ENCODE measurements at places on chromosomes 6 and 20. TPM values are rescaled to one million over a fixed set of nuclear protein-coding genes. Genes with fewer than 3 reads are reported as not detected.
A peak's percentile ranks its signal among the peaks of the same experiment; 100 is the strongest.

Gene CRISP3
- total RNA-seq, result not detected

- no peaks in the 10 kb centered on the region for H3K27me3 ChIP-seq
- H3K4me3 ChIP-seq, result no peak overlapping the region
- H3K4me1 ChIP-seq, result peaks cover 7% of the 10 kb centered on the region
- no peak overlapping the region for H3K27ac ChIP-seq
Observed at GRCh38 chr6:159098636-159099106, 53.9 kb upstream of the TAGAP start.

- H3K4me3 ChIP-seq, result no peak overlapping the region
- H3K27ac ChIP-seq, result no peak overlapping the region
- H3K4me1 ChIP-seq, result peaks cover 21% of the 10 kb centered on the region
- no peak for DNase-seq
Observed at GRCh38 chr6:43267619-43268354, 24.5 kb downstream of the TTBK1 start.

DNA sequence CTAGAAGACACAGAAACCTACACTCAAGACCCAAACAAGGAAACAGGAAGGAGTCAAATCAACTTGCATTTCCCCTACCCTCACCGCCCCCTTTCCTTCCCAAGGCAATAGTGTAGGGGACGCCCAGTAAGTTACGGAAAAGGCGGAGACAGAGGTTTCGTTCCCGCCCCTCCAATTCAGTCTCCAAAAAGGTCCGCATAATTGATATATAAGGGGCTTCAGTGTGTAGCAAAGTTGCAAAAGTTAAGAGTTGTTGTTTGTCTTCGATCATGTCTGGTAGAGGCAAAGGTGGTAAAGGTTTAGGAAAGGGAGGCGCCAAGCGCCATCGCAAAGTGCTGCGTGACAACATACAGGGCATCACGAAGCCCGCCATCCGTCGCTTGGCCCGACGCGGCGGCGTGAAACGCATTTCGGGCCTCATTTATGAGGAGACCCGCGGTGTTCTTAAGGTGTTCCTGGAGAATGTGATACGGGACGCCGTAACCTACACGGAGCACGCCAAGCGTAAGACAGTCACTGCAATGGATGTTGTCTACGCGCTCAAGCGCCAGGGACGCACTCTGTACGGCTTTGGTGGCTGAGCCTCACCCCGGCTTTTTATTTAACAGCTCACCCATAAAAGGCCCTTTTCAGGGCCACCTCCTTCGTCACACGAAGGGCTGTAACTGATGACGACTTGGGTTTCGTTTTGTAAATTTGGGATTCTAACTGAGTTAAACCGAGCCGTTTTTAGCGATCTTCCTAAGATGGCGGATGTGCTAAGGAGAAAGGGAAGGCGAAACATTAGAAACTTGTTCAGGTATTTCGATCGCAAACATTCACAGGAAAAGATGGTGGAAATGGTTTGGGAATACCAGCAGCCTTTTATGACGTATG, 124.6 kb upstream of the BTN3A2 start:
- H3K27ac ChIP-seq, result peak overlapping the region; percentile 96
- peak; percentile 78 for DNase-seq
- H3K4me3 ChIP-seq, result peak overlapping the region; percentile 96
- no peaks in the 10 kb centered on the region for H3K36me3 ChIP-seq

DNA sequence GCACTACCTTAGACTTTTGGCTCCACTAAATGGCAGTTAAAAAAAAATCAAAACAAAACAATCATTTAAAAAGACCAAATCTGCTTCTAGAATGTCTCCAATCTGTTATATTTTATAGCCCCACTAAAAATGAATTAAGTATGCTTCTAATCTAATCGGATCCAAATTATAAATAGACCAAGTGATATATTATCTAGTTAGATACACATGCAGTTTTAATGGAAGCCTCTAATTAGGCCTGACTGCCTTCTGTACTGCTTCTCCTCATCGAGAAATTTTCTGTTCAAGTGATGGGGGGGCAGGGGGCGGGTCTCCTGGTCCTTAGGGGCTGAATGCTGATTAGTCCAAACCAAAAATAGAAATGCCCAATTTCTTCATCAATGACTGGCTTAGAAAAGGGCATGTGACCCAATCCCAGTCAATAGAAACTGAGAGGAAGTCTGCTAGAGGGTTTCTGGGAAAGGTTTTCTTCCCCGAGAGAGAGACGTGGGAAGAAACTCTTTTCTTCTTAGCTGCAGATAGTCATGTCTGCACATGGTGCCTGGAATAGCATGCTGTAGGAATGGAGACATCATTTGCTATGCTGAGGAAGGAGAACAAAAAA, 6.9 kb downstream of the SESN1 start:
- 0 out of 2 replicates have a peak, but pooled peaks cover 2% of the 10 kb centered on the region for H3K4me1 ChIP-seq
- H3K36me3 ChIP-seq, result no peaks in the 10 kb centered on the region
- no peak for DNase-seq
- H3K4me3 ChIP-seq, result no peak overlapping the region
- H3K27me3 ChIP-seq, result no peaks in the 10 kb centered on the region
- H3K27ac ChIP-seq, result no peak overlapping the region

GRCh38 chr6:52540286-52540902, 36.5 kb downstream of the TRAM2 start:
- peaks cover 5% of the 10 kb centered on the region for H3K4me1 ChIP-seq
- DNase-seq, result no peak
- no peaks in the 10 kb centered on the region for H3K36me3 ChIP-seq
- H3K27me3 ChIP-seq, result no peaks in the 10 kb centered on the region
- H3K4me3 ChIP-seq, result no peak overlapping the region

DNA sequence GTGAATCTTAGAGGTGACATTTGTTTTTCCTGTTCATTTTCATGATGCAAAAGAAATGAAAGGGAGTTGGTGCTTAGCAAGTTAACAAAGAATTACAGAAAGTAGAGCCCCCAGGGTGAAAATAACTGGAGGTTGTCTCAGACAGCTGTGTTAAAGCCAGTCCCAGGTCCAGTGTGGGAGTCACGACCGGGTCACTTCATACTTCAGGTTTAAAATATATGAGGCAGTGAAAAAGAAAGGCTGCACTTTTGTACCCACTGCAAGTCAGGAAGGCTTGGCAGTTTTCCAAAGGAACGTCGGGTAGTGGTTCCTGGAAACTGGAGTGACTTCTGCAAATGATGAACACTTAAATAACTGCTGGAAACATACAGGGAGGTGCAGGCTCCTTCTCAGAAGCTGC, 91.5 kb upstream of the THBS2 start:
- H3K4me1 ChIP-seq, result no peaks in the 10 kb centered on the region
- H3K36me3 ChIP-seq, result no peaks in the 10 kb centered on the region
- H3K4me3 ChIP-seq, result no peak overlapping the region
- no peak for DNase-seq
- no peak overlapping the region for H3K27ac ChIP-seq

DNA sequence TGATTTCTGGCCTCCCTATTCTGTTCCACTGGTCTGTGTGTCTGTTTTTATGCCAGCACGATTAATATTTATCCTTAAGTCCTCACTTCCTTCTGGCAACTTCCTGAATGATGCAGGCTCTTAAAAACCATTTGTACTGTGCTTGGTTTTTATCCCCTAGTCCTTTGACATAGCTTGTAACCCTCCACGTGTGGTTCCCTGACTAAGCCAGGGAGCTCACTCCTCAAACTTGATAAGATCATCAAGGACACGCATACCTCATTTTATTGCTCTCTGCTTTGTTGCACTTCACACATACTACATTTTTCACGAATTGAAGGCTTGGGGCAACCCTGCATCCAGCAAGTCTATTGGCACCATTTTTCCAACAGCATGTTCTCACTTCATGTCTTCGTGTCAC, 166.4 kb upstream of the UST start:
- no peak for DNase-seq
- no peak overlapping the region for H3K4me3 ChIP-seq
- no peaks in the 10 kb centered on the region for H3K4me1 ChIP-seq

DNA sequence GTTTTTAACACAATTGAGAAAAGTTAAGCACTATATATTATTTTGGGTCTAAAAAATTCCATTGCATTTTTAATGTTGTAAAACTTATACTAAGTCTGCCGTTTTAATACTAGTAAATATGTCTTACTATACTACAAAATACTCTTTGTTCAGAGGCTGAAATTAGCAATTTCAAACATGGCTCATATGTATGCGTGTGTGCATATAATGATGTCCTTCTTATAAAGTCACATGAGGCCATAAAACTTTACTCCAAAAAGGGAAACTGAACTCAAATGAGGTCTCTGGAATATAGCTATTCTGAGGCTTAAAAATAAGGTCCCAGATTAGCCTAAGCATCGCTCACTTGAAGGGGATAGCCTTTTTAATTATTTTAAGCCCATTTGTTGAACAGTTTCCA, 224.0 kb downstream of the MYLK4 start:
- DNase-seq, result no peak
- H3K4me3 ChIP-seq, result no peak overlapping the region
- no peaks in the 10 kb centered on the region for H3K36me3 ChIP-seq
- H3K27me3 ChIP-seq, result no peaks in the 10 kb centered on the region

- H3K36me3 ChIP-seq, result no peaks in the 10 kb centered on the region
- H3K4me3 ChIP-seq, result no peak overlapping the region
- no peaks in the 10 kb centered on the region for H3K27me3 ChIP-seq
Observed at GRCh38 chr6:147003186-147003585, 201.0 kb upstream of the STXBP5 start.

DNA sequence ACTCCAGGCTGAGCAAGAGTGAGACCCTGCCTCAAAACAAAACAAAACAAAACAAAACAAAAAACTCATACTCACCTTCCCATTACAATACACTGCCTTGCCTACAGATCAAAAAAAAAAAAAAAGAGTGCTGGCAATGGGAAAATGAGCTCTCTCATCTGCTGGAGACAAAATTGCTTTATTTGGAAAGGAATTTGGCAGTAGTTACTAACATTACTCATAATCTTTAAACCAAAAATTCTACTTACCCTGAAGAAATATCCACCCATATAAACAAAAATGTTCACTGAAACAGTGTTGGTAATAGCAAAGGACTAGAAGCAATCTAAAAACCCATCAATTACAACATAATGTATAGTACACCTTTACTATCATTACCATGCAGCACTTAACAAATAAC, 120.4 kb downstream of the RNGTT start:
- DNase-seq, result no peak
- H3K27ac ChIP-seq, result no peak overlapping the region
- H3K27me3 ChIP-seq, result no peaks in the 10 kb centered on the region
- H3K4me3 ChIP-seq, result no peak overlapping the region
- H3K4me1 ChIP-seq, result no peaks in the 10 kb centered on the region

GRCh38 chr20:54922096-54922495, 446.7 kb downstream of the DOK5 start:
- no peak overlapping the region for H3K4me3 ChIP-seq
- H3K27ac ChIP-seq, result no peak overlapping the region
- no peaks in the 10 kb centered on the region for H3K36me3 ChIP-seq
- DNase-seq, result no peak

DNA sequence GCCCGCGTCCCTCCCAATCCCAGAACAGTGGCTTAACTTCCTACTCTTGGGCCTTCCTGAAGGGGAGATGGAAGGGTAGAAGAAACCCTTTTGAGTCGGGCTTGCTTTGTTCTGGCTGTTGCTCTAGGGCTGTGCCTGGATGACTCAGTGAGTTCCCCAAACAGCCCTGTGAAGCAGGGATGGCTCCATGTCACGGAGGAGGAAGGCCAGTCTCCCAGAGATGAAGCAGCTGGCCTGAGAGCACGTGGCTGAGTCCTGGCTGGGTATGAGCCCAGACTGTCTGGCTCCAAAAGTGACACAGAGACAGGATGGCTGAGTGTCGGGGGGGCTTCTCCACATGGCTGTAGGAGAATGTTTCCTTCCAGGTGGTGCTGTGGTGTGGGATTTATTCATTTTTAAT, 4.6 kb downstream of the SYTL3 start:
- H3K27ac ChIP-seq, result no peak overlapping the region
- H3K4me3 ChIP-seq, result no peak overlapping the region
- H3K4me1 ChIP-seq, result no peaks in the 10 kb centered on the region

Data from H1 (cell line).